NB4 (cell line): ENCODE measurements at places on chromosomes 13 and 19.
A peak's percentile ranks its signal among the peaks of the same experiment; 100 is the strongest.

DNA sequence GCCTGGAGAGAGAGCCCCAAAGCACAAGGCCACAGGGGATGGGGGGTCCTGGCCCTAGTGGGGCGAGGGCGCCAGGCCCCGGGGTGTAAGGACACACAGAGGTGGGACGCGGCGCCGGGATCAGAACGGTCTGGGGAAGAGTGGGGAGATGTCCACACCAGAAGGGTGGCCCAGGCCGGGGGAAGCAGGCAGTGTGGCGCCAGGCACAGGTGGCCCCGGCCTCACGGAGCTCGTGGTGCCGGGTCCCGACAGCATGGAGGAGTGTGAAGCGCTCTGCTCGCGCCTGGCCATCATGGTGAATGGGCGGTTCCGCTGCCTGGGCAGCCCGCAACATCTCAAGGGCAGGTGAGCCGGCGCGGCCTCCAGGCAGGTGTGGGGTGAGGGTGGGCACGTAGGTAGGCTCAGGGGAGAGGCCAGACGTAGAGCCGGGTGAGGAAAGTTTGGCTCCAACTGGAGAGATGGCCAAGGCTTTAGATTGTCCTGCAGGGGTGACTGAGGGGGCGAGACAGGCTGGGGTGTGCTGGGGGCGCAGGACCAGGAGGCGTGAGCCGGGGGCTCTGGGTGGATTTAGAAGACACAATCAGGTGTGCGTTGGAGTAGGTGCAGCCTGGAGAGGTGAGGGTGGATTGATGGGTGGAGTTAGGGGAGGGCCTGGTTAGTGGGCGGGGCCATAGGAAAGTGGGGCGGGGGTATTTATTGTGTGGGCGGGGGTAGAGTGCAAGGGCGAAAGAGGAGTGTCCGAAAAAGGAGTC, 2.9 kb upstream of the ARHGAP45 start:
- DNase-seq, result no peak

GRCh38 chr13:35475212-35475959, 1.1 kb downstream of the MAB21L1 start:
- no peak for DNase-seq

GRCh38 chr13:113203507-113204377, 4.7 kb downstream of the PCID2 start:
- peak; percentile 85 for DNase-seq

GRCh38 chr19:35462476-35462953, 14.5 kb downstream of the FFAR2 start:
- peak; percentile 75 for DNase-seq

- no peak for DNase-seq
Observed at GRCh38 chr13:27691207-27691606, 69.5 kb downstream of the POLR1D start.

GRCh38 chr13:46490129-46490528, 62.8 kb upstream of the LRCH1 start:
- DNase-seq, result no peak

DNA sequence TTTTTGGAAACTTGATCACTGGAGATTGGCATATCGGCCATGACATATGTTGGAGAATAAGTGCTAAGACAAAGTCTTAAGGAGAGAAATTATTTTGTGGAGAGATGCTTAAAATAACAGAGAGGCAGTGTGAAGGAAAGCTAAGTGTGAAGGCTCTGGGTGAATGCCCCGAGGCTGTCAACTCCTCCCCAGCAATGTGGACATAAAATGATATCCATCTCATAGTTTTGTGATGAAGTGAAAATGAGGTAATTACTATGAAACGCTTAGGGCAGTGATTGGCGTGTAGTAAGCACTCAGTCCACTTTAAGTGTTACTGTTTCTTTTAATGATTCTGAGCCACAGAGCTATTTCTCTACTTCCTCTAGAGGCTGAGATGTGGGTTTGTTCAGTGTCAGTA, 195.8 kb upstream of the KLF12 start:
- no peak for DNase-seq

- no peak for DNase-seq
Observed at GRCh38 chr19:39098365-39099269, 14.4 kb downstream of the ACP7 start.

DNA sequence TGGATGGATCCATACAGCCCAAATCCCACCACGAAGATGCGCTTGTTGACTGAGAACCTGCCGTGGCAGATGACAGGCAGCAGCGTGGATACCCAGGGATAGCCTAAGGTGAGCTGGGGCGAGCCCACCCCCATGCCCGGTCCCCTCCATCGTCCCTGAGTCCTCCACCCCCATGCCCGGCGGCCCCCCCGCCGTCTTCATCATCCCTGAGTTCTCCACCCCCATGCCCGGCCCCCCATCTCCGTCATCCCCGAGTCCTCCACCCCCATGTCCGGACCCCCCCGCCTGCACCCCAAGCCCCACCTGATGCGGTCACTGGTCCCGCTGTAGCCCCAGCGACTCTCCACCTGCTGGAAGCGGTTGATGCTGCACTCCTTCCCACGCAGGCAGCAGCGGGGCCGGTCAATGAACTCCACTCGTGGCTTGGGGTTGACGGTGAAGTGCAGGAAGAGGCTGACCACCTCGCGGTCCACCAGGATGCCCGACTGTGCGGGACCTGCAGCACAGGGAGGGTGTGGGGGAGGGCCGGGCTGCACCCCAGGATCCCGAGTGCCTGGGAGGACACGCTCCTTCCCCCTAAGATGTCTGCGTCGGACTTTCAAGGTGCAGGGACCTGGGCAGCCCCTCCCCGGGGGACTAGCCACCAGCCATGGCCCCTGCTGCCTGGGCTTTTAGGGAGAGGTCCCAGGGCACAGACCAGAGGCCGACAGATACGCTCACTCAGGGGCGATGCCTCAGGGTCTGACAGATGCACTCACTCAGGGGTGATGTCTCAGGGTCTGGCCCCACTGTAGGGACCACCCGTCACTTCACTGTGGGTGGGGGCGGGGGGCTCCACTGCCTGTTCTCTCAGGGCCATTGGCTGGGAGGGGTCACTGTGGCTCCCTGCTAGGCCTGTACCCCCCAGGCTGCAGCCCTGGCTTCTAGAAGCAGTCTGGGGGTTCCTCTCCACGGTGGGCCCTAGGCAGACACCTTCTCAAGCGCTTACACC, 28.0 kb downstream of the BTBD2 start:
- peak; percentile 2 for DNase-seq

DNA sequence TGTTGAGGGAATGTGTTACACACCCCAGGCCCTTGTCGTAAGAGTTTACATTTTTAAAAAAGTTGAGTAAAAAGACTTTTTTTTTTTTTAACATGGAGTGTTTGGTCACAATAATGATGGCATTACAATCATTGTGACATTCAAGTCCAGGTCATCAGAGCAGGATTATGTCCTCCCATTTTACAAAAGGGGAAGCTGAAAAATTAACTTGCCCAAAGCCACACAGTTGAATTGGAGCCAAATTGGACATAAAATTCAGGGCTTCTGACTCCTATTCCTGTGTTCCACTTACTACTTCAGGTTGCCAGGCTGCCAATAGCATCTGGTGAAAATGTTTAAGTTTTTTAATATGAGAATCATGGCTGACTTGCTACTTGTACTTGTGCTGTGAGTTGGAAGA, 49.3 kb downstream of the DLEU7 start:
- DNase-seq, result peak; percentile 33

GRCh38 chr19:6393983-6394412, 1.0 kb upstream of the GTF2F1 start:
- no peak for DNase-seq

DNA sequence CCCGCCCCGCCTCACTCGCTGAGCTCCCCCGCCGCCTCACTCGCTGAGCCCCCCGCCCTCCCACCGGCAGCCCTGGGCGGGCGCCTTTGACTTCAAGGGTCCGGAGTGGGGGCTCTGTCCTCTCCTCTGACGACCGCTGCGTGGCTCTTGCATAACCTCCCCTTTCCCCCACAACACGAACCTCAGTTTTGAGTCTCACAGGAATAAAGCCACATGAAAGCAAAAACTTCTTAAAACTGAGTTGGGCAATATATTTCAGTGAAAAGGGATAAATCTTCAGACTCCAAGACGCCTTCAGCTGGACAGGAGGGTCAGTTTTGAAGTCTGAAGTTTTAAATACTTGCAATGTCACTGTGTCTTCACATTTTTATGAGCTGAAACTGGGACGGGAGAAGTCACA, 70.6 kb upstream of the C13orf46 start:
- peak; percentile 96 for DNase-seq

GRCh38 chr19:29812881-29813275, 1.1 kb downstream of the CCNE1 start:
- DNase-seq, result no peak

DNA sequence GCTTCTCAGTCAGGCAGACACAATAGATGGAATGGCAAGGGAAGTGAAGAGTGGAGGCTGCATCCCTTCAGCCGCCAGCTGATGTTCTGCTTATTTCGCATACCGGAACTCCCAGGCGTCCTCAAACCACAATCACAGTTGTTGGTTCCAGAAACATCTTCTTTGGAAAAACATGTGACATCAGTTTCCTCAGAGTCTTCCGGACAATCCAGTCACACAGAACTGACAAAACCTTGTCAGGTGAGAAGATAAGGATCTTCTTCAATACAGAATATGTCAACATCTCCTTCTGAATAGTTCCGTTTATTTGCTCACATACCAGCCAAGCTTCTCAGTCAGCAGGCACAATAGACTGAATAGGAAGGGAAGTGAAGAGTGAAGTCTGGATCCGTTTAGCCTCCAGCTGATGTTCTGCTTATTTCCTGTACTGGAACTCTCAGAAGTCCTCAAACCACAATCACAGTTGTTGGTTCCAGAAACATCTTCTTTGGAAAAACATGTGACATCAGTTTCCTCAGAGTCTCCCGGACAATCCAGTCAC, 45.1 kb upstream of the CEACAM21 start:
- peak; percentile 30 for DNase-seq

DNA sequence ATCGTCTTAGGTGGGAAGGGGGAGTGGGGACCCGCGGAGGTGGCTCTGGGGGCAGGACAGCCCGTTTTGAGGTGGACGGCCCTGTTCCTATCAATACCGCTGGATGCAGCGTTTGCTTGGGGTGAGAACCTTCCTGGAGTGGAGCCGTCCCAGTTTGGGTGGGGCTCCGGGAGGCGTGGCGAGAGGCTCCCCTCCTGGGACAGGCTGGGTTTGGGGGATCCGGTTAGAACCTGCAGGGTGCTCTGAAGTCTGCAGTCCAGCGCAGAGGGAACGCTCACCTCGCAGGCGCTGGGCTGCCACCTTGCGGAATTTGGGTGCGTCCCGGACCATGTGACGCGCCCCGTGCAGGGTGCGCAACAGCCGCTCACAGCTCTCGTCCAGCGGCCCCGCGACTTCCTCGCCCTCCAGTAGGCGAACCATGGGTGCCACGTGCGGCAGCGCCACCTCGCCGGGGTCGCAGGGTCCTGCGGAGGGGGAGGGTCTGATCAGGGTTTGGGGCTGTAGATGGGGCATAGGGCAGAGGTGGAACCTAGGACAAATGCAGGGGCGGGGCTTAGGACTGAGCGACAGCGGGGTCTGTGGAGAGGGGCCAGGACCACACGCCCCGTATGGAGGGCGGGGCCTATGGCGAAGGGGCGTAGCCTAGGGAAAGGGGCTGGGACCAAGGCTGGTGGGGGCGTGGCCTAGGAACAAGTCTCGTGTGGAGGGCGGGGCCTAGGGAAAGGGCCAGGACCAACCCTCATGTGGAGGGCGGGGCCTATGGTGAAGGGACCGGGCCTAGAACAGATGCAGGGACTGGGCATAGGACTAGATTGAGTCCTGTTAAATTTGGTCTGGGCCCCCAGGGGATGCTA, 13.8 kb downstream of the SH2D3A start:
- DNase-seq, result peak; percentile 90

- DNase-seq, result no peak
Observed at GRCh38 chr19:30806311-30806710, 434.1 kb downstream of the ZNF536 start.

DNA sequence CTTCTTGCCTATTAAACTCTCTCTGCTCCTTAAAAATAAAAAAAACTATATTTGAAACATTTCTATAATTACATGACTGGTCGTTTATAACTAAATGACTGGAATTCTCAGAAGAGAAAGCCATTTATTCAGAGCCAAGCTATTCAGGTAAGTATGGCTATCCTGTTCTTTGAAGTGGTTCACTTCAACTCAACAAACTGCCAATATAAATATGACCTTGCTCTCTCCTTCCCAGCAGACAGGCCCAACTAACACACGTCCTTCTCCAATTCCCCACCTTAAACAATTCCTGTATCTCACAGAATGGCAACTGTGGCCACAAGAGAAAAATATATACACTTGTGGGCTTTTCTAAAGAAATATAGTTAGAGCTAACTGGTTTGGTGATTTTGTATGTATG, 153.9 kb downstream of the MIPEP start:
- DNase-seq, result no peak

- no peak for DNase-seq
Observed at GRCh38 chr13:92315265-92315664, 911.3 kb upstream of the GPC6 start.

DNA sequence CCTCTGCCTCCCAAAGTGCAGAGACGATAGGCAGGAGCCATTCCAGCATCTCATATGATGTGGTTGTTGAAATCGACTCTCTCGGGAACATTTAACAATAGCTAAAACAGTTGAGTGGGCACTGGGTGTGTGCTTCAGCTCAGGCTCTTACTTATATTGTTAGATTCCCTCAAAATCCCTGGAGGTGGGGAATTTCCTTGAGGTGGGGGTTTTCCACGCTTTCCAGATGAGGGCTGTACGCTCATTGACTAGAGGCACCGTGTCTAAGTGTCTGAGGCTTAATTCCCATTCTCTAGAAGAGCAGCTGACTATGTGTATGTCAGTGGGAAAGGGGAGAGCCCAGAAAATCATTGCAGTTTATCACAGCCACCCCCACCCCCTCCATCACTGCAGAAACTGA, 10.8 kb upstream of the GRAMD1A start:
- DNase-seq, result no peak

GRCh38 chr19:57052081-57052480, 67.7 kb upstream of the USP29 start:
- no peak for DNase-seq

DNA sequence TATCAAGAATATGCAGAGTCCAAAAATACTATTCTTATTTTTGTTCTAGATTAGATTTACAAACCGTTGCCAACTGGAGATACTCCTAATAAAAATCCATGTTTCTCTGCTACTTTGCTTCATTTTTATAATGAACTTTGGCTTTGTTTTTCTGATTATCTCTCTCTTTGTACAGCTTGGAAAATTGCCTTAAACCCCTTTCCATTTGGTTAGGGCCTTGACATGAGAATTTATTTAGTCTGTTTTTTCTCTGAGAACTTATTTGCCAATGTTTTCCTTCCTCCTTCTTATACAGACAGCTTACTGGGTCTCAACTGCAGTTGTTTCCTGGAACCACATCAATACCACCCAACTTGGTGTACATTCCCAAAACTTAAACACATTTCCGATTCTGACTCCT, 555.4 kb downstream of the SLITRK6 start:
- no peak for DNase-seq

GRCh38 chr19:47730910-47731309, 14.4 kb upstream of the NOP53 start:
- peak; percentile 30 for DNase-seq

DNA sequence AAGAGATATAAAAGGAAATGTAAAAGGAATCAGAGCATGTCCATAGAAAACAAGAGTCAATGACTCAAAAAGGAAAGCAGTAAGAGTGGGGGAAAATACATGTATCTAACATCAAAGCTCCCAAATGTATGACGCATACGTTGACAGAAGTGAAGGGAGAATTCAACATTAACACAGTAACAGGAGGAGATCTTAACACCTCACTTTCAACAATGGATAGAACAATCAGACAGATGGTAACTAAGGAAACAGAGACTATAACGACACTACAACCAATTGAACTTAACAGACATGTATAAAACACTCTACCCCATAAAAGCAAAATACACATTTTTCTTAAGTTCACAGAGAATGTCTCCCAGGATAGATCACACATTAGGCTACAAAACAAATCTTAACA, 774.8 kb upstream of the ARGLU1 start:
- no peak for DNase-seq

GRCh38 chr19:12937093-12937926, 1.1 kb upstream of the CALR start:
- peak; percentile 99 for DNase-seq
